ENCODE measurements at places on chromosomes 7 and 10.

GRCh38 chr7:1624999-1625927 is 44.8 kb upstream of the ELFN1 start:
- DNase-seq, result no peak

GRCh38 chr7:73427902-73428787 is 5.4 kb upstream of the FZD9 start:
- DNase-seq, result no peak

GRCh38 chr7:116455009-116455408 is 44.5 kb upstream of the CAV2 start:
- DNase-seq, result peak; percentile 84

DNA sequence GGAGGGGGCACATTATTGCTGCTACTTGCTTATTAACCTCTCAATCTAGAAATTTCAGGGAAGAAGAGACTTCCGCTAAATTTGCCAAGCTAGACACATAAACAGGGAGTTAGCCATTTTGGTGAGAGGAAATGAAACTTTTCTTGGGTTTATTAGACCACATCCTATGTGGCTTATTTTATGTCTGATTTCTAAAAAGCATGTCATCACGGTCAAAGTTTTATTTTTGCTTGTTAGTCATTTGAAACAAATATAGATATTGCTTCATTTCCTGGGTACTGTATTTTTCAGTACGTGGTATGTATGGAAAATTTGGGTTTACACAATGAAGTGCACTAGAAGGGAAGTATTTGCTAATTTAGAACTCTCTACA is 144.1 kb downstream of the TCF7L2 start:
- peak; percentile 66 for DNase-seq

GRCh38 chr10:51257511-51258248 is 183.4 kb downstream of the PRKG1 start:
- DNase-seq, result no peak

Data from ELR (cell line).